AG04450 (cell line): ENCODE measurements at places on chromosomes 2 and 18.

DNA sequence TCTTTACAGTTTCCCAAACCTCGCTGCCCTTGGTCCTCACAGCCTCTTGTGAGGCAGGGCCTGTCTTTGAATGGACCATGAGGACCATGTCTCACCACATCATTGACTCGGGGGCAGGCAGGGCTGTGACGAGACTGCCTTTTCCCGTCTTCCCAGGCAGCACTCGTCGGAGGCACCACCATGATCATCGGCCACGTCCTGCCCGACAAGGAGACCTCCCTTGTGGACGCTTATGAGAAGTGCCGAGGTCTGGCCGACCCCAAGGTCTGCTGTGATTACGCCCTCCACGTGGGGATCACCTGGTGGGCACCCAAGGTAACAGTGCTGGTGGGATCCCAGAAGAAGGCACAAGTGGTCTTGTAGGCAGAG lies 45.7 kb upstream of the MAPRE3 start:
- DNase-seq = no peak

DNA sequence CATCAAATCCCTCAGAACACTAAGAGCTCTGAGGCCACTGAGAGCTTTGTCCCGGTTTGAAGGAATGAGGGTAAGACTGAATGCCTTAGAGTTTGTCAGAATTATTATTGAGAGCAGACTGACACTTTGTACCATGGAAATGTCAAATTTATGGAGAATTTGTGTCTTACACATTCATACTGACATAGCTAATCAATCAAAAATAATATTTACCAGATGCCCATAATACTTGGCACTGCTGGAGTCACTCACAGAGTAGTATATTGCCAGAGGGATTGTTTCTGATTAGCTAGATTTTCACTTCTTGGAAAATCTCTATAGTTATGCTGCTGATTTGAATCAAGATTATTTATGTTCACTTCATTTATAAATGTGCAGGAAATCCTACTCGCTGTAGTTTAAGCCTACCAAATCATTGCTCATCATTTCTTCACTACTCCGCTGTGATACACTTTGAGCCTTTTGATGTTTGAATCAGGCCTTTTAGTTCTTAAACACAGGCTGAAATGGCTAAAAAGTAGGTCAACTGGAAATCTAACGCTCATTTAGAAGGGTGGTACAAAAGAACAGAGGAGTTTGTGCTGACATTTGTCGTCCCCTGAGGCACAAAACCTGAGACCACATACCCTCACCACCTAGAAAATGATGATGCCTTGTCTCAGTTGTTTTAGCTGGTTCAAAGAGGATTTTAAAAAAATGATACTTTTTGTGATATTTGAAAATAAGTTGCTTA lies 96.1 kb upstream of the CSRNP3 start:
- no peak for DNase-seq

DNA sequence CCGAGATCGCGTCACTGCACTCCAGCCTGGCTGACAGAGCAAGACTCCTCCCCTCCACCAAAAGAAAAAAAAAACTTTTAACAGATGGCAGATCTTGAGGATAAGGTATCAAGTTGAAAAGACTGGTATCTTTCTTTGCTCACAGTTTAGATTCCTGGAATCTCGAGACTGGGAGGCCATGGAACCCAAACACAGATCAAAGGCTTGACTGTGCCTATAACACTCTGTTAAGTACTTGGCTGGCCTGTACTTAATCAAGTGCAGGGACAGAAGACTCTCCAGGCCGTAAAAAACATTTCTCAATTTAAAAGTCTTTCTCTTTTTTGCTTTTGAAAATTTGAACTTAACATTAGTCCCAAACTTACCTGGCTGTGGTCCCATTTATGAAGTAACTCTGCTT lies 107.1 kb upstream of the ZNF516 start:
- no peak for DNase-seq

- DNase-seq = no peak
Measured at GRCh38 chr2:64930258-64930671, 58.9 kb upstream of the SLC1A4 start.

DNA sequence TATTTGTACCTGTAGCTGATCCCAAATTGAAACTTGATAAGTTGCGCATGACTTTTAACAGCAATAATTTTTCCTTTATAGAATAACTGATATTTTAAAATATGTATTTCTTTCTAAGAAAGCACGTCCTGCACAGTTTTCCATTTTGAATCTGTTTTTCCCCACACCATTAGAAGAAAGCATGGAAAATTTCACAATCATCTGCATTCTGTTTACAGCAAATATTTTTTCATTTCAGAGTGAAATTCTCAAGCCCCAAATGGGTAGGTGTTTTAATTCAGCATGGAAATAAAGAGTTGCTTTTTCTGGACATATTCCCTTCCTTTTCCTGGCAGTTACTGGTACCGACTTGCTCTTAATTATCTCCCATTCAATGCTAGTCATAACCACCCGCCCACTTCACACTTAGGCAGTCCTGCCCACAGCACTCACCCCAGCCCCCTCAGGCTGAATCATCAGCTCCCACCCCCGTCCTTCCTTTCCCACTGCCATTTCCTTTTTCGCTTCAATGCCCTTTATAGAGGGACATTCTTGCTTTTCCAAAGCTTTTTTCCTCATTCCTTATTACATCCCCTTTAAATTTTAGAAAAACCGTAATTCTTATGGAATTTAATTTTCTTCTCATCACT lies 89.2 kb upstream of the GLS start:
- no peak for DNase-seq

DNA sequence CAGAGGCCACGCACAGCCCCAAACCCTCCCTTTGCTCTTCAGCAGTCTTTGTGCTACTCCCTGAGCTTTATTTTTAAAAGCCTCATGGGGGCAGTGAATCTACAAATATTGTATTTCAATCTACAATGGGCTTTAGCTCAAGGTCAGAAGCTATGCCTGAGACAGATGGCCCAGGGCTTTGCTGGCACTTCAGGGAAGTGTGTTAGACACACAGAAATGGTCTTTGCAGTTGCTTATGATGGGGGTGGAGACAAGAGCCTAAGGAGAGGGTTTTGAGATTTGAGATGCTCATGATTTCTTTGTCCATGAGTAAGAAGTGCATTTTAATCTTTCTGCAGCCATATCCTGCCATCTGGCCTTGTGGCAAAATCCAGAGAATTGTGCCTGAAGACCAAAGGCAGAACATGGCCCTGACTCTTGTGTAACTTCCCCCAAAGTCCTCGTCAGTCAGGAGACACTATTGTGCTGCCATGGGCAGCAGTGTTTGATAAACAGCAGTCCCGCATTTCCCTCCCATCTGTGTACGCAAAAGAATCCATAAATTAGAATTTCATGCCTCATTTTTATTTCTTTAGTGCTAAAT lies 92.6 kb downstream of the VAPA start:
- DNase-seq = peak; percentile 6

DNA sequence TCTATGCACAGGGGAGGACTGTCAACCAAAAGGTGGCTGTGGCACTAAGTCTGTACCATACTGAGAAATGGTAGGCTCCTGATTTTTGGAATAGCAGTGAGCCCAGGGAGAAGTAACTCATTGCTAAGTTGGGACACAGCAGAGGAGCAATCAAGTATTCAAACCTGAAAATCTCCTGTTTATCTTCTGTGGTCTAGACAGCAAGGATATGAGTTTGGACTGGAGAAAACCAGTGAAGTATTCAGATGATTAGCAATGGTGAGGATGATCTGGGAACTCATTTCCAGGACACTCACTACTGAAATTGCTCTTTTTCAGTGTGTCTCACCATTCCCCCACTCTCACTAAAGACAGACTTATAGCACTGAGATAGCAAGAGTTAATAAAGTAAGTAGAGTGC lies 112.0 kb downstream of the GULP1 start:
- no peak for DNase-seq

DNA sequence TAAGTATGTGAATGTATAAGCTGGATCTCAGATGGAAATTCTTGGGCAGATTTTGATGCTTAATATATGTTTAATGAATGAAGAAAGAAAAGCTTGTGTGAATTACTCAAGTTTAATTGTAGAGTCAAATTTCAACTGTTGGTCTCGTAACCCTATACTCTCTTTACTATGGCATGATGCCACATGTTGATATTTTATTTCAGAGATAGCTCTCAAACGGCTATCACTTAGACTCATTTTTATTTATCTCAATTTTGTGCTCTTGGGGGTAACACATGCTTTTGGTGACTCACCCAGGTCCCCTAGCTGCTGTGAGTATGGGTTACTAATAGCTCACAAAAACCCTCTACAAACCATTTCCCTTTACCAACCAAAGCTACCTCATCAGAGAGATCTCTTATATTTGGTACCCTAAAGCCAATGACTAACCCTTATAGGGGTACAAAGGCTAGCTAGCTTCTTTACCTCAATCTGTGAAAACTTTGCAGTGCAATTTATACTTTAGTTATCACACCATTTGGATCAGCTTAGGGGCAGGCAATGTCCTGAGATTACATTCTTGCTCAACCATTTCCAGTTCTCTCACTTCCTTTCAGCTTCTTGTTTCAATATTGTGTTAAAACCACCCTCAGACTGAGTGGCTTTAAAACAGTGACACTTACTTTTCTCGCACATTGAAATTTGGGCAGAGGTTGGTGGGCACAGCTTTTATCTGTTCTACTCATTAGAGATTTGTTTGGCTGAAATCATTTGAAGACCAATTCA lies 240.3 kb downstream of the CDH7 start:
- no peak for DNase-seq

GRCh38 chr2:1745171-1746023 lies 1.1 kb upstream of the PXDN start:
- DNase-seq = no peak

DNA sequence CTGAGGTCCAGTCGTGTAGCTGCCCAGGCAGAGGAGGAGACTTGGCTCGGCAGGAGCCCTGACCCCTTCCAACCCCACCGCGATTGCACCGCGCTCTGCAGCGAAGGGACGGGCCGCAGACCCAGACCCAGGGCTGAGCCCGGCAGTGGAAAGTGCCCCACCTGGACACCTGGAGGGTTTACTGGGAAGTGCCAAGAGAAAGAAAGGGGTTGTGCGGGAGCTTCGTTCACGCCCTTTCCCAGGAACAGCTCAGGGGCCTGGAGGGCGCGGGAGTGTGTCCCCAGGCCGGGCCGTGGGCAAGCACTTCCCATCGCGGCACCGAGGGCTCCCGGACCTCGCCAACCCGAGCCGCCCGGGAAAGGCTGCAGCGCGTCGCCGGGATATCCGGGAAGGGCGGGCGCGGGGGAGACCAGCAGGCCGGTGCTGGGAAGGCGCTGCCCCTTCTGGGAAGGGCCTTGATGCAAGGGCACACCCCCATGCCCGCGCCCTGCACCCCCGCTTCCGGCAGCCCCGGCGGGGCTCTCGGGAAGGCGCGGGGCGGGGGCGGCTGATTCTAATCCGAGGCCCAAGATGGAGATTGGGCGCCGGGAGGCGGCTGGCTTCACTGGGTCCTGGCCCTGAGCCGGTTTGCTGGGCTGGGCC lies 36.1 kb upstream of the MRPL33 start:
- DNase-seq = peak; percentile 10

DNA sequence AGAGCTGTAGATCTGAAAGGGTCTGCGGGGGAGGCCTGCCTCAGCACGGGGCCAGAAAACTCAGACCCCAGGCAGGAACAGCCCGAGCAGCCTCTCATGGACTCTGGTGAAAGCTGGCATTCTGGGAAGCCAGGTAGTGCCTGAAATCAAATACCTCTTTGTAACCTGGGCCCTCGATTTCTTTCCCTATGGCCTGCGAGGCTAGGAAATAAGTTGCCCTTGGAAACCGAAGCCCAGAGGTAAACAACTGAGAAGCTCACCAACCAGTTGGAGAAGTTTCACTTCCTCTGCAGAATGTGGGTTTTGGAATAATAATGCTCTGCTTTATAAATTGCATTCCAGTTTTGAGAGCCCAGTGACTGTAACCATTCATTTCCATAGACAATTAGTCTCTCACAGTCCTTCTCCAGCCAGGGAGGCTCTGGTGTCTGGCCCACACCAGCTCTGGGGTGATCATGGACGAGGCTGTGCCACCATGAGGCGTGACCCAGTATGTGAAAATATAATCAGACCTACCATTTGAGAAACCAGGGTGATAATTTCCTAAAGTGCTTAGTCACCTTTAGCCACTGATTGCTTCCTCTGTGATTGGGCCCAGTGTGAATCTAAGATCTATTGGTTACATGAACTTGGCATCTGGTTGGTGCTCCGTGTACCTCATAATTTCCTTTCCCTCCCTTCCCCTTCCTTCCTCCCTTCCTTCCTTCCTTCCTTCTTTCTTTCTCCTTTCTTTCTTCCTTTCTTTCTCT lies 133.1 kb upstream of the PELI1 start:
- no peak for DNase-seq

DNA sequence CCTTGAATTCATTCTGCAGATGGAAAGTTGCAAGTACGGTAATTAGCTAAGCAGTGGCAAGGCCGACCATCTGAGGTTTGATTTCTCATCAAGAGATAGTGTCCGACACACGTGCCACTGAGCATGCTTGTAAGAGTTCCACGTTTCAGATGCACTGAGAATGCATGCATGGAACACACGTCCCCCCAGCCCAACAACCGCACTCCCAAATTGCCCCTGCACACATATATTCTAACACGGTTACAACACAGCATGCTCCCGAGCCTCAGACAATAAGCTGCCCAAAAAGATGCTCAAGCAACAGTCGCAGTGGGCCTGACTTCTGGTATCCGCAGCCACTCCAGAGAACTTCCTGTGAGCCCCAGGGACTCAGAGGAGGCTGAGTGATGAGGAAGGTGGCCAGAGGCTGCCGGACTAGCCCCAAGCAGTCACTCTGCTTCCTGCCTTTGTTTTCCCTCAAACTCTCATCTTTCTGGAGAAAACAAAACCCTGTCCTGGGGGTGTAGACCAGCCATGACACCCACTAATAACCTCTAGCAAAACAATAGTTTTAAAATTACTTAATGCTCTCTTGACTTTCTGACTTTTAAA lies 204.0 kb downstream of the TGIF1 start:
- no peak for DNase-seq

DNA sequence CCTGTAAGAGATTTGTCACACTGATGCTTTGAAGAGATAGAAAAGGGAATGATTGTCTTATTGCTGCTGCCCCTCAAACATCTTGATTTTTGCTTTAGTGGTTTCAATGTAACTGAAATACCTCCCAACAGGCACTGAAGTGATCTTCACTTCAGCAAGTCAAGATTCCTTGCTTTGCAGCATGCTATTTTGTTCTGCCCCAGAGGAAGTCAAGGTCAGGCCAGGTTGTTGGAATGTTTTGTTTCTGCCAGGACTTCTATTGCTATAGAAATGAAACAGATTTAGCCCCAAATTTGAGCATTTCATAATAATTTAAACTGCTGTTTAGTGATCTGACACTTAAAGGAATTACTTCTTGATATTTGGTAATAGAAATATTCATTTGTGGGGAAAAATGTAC lies 277.6 kb downstream of the ZNF804A start:
- no peak for DNase-seq

DNA sequence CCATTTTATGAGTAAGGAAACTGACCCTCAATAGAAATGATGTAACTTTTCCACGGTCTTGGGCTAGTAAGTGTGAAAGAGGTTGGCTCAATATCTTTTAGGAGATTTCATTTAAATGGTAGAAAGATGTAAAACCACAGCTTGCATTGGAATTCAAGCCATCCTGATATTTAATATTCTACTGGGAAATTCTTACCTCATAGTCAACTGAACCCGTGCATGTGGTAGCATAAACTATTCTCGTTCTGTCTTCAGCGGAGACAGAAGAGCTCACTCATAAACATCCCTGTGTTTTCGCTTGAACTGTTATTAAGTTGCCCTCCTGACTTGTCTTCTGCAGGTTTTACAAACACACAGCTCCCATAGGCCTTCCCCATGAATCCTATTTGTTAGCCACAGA lies 8.5 kb upstream of the SPATS2L start:
- no peak for DNase-seq

- no peak for DNase-seq
Measured at GRCh38 chr2:16186661-16187481, 246.5 kb downstream of the MYCN start.
